ENCODE measurements at places on chromosomes 5 and 9.
A peak's percentile ranks its signal among the peaks of the same experiment; 100 is the strongest.

DNA sequence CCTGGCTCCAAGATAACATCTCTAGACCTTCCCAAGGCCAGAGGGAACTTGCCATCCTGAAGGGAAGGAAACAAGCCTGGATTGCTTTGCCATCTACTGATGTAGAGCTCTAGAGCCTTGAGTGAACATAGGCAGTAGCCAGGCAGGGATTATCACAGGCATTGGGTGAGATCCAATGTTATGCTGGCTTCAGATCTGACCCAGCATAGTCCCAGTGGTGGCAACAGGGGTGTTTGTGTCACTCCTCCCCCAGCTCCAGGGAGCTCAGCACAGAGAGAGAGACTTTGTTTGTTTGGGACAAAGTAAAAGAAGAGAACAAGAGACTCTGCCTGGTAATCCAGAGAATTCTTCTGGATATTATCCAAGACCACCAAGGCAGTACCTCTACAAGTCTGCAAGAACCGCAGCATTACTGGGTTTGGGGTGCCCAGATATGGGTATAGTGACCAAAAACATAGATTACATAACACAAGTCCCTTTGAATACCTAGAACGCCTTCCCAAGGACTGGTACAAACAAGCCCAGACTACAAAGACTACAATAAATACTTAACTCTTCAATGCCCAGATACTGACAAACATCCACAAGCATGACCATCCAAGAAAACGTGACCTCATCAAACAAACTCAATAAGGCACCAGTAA lies 137.6 kb upstream of the DAPK1 start:
- no peak for DNase-seq

GRCh38 chr9:95778957-95779356 lies 96.5 kb upstream of the ERCC6L2 start:
- DNase-seq = no peak

- DNase-seq = no peak
Observed at GRCh38 chr5:96648593-96648992, 13.6 kb upstream of the CAST start.

- no peak for DNase-seq
Observed at GRCh38 chr9:79764374-79764773, 192.6 kb downstream of the TLE4 start.

GRCh38 chr5:86460519-86460918 lies 157.2 kb upstream of the COX7C start:
- no peak for DNase-seq

- no peak for DNase-seq
Observed at GRCh38 chr5:120327180-120327579, 136.9 kb upstream of the PRR16 start.

DNA sequence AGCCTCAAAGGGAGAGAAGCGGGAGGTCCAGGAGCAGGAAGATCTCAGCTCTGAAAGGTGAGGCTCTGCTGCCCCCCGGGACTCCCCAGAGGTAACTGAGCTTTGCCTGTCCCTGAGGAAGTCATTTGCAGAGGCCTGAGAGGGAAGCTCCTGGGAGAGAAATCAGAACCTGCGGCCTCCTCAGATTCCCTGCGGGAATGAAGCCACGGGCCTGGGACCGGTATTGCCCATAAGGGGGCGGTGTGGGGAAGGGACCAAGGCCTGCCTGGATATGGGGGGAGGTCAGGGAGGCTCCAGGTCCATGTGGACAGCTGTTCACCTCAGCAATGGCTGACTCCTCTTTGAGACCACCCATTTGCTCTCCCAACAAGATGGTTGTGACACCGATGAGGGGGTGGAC lies 1.3 kb downstream of the SPATA31E1 start:
- DNase-seq = no peak

- peak; percentile 87 for DNase-seq
Observed at GRCh38 chr5:56951946-56952691, at the start of gene MIER3. MIER3 (minus strand) TSS chr5:56952123; CDS start chr5:56952102, 21 bp downstream.

DNA sequence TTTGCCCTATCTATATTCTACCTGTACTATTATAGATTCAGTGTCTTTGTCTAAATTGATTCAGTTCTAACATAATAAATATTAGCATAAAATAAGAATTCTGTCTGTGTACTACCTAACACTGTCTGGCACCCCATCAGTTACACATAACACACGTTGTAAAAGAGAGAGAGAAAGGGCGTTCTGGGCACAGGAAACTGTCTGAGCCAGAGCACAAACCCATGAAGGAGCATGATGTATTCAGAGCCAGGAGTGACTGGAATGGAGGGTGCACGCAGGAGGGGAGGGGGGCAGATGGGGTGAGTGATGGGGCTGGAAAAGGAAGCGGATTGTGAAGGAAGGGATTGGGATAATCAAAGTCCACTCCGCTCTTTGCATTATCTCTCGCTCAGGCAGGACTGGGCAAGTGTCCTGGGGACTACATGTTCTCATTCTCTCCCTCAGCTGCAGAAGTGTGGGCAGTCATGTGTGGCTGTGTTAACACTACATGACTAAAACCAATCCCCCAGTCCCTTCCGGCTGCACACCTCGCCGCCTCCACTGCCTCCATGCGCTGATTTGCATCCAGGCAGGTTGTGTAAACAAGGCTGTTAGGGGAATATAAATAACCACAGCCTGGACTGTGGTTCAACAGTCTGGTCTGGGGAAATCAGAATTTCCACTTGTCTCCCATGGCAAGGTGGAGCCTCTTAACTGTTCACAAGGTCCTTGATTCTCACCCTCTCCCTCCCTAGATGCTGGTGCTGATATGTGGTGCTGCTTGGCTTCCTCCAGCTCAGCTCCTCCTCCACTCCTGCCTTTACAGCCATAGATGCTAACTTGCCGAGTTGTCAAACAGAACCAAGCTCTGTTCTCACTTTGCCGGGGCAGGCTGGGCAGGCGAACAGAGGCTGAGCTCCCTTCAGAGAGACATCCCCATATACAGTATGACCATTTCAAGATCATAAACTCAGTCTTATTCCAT lies 367.5 kb upstream of the BRINP1 start:
- no peak for DNase-seq

GRCh38 chr9:4042991-4043390 lies 256.9 kb downstream of the GLIS3 start:
- no peak for DNase-seq

DNA sequence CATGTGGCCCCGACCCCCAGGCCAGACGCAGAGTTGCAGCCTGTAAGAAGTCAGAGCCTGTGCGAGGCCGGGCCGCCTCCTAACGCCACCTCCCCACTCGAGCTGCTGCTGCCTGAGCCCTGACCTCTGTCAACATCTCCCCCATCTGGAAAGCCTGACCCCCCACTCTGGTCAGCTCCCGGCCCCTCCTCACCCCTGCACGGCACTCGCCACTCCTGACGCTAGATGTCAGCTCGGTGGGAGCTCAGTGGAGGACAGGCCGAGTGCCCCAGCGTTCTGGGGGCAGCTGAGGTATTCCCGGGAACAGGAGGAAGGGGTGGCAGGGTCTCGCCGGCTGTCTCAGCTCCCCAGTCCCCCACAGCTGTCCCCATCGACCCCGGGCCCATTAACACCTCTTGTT lies 19.9 kb downstream of the LHX3 start:
- DNase-seq = no peak

DNA sequence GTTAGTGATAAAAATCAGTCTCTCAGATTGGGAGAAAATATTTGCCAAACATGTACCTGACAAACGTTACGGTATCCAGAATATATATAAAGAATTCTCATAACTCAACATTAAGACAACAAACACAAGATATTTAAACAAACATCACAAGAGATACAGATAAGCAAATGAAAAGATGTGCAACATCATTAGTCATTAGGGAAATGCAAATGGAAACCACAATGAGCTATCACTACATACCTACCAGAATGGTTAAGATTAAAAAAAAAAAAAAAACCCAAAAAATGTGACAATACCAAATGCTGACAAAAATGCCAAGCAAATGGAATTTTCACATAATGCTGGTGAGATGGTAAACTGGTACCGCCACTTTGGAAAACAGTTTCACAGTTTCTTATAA lies 15.4 kb downstream of the CERT1 start:
- no peak for DNase-seq

GRCh38 chr9:4126184-4126865 lies 173.5 kb downstream of the GLIS3 start:
- DNase-seq = no peak

DNA sequence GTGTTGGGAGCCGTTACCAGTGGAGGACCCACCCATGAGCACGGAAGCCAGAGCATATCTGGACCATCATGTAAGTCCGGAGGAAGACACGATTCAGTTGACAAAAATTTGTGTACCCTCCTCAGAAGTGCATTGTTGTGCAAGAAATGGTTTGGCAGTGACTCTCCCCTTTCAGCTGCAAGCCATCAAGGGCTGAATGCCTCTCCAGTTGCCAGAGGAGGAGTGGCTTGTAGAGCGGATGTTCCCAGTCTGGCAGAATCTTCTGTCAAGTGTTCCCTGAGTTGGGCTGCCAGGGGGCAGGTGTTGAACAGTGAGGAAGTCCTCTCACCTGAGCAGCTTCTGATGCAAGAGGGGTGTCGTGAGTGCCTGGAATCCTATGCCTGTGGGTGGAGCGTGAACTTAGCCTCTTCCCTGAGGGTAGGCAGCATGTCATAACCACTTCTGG lies 27.6 kb upstream of the CDKN2AIPNL start:
- no peak for DNase-seq

DNA sequence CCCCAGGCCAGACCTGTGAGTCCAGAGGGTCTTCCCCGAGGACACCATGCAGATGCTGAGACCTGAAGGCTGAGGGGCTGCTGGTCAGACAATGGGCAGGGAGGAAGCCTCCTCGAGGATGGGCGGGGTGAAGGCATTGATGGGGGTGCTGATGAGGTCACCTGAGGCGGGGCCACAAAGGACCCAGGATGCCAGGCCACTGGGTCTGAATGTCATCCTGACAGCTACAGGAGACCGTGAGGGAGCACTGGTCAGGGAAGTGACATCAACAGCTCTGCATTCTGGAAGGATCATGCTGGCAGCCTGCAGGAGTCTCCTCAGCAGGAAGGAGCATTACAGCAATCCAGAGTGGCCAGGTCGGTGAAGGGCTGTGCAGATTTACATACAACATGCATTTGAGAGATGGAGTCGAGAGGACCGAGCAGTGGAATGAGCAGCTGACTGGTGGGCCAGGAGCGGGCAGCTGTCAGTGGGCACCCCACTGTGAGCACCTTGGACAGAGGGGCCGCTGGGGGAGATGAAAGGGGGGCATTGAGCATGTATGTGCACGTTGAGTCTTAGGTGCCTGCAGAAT lies 77.7 kb upstream of the ADAMTS2 start:
- peak; percentile 42 for DNase-seq

GRCh38 chr5:26259081-26259480 lies 779.3 kb downstream of the CDH9 start:
- no peak for DNase-seq

DNA sequence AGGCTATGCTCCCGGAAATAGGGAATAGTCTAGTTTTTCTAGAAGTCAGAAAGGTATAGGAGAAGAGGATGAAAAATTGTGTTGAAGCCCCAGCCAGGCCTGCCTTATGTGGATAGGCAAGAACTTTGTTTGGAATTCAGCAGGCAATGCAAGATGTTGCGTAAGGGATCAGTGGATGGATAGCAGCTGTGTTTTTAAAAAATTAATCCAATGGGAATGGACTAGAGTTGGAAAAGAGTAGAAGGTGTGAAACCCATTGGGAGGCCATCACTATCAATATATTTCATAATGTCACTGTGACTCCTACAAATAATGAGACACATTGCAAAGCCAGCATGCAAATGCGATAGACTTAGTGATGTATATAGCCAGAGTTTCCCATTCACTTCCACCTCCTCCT lies 281.9 kb downstream of the MARCHF11 start:
- no peak for DNase-seq

- no peak for DNase-seq
Observed at GRCh38 chr9:8186560-8186959, 387.0 kb upstream of the DMAC1 start.

DNA sequence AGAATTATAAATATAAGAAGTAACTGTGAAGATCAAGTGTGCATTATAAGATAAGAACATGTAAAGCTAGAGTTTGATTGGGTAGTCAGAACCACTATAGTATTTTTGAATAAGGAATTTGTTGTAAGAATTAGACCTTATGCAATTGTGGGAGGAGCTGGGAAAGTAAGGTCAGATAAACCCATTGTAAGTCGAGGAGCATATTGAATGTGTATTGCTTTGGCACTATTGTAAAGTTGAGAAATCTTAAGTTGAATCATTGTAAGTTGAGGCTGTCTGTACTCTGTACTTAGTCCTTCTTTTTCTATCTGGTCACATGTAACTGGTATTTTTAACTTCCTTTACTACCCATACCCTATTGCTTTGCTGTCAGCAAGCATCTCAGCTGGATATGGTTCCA lies 158.7 kb downstream of the CCDC171 start:
- DNase-seq = no peak

DNA sequence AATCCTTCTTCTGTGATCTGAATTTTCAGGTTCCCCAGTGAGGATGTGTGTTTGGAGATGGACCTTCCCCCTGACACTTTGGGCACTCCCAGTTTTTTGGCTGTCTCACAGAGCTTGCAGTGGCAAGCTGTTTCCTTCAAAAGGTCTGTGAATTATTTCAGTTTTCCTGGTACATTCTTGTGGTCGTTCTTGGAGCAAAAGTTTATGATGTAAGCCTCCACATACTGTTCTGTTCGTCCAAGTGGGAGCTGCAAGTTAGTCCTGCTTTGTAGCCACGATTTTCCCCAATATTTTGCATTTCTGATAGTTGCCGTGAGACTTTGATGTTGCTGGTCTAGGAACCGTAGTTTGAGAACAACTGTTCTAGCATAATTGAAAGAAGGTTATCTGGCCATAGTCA lies 88.3 kb downstream of the MTAP start:
- no peak for DNase-seq

DNA sequence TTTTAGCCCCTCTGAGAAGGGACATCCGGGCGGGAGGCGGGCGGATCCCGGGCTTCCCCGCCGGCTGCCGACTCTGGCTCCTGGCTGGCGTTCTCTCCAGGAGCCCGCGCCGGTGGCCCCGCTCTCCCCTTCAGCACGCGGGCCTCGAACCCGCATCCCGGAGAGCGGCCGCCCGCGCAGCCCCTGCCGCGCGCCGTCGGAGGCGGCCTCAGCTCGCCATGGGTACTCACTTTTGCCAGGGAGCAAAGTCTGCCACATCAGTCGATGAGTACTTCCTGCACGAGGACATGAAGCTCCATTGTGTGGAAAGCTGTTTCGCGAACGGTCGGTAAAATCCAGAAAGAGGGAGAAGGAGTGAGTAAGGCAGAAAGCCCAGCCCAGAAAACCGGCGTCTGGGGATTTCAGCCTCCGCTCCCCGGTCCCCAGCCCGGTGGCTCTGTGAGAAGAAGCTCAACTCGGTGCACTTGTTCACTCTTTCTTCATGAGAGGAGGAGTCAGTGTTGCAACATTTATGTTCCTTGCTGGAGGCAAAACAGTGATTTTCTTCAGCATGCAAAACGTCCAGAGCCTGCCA lies at the start of gene PRLR:
Gene PRLR (minus strand): TSS at position 450 of the 574 bp plus-strand sequence. CDS start 140,867 bp downstream, outside the sequence.
- DNase-seq = no peak

- no peak for DNase-seq
Observed at GRCh38 chr5:123157791-123158581, 68.9 kb downstream of the PRDM6 start.
